ENCODE measurements at places on chromosomes 1 and 21.

DNA sequence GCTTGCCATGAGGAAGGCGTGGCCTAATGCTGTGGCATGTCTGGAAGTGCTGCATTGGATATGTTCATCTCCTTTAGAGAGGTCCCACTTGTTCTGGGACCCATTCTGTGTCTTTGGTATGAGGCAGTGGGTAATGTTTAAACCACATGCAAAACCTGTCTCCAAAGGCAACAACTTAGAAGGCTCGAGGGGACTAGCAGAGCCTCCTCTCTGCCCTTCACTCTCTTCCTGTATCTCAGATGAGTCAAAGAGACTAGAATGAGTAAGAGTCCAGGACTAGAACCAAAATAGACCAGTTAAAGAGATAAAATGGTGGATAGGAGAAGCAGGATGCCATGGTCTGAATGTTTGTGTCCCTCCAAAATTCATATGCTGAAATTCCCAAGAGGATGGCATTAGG lies 220.8 kb upstream of the KIAA0040 start:
- no peak for DNase-seq

GRCh38 chr1:205440121-205440475 lies 15.7 kb downstream of the BLACAT1 start:
- no peak for DNase-seq

- DNase-seq, result no peak
Measured at GRCh38 chr1:225873281-225873850, 8.8 kb downstream of the TMEM63A start.

GRCh38 chr21:35321322-35322200 lies 272.5 kb upstream of the RUNX1 start:
- no peak for DNase-seq

DNA sequence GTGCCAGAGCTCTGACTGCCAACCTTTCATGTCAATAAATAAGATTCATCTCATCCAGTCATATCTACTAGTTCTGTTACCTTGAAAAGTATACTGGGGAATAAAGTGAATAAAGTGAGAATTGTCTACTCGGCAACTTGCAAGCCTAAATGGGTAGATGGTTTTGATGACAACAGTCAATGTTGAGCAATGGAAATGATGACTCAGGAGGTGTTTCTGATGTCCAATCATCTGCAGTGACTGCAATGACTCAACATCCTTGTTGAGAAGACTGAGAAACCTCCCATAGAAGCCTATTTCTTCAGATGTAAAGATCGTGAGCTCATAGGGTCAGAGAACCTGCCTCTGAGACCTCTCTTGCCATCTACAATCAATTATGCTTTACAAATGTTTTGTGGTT lies 276.4 kb downstream of the SPATA17 start:
- no peak for DNase-seq

- peak; percentile 56 for DNase-seq
Measured at GRCh38 chr1:206923009-206923960, 1.5 kb upstream of the FCMR start.

- no peak for DNase-seq
Measured at GRCh38 chr1:204673909-204674649, 11.5 kb downstream of the LRRN2 start.

DNA sequence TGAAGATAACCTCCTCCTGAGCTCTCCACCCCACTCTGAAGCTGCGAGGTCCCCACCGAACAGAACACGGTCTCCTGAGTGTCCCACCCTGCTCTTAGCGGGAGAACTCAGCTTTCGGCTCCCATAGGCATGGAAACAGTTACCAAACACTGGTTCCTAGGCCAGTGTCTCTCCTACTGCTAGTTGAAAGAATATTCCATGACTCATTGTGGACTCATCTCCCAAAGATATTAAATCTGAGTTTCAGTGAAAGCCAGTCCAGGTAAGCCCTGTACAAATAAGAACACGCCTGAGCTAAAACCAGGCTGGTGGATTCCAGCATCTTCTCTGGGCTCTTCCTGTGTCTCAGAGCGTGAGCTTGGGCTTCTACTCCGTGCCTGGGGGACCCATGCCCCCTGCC lies 107.5 kb upstream of the CLDN14 start:
- no peak for DNase-seq

- DNase-seq, result no peak
Measured at GRCh38 chr1:33147997-33148314, 33.9 kb downstream of the TRIM62 start.

- no peak for DNase-seq
Measured at GRCh38 chr1:37323486-37324377, 150.6 kb upstream of the ZC3H12A start.

DNA sequence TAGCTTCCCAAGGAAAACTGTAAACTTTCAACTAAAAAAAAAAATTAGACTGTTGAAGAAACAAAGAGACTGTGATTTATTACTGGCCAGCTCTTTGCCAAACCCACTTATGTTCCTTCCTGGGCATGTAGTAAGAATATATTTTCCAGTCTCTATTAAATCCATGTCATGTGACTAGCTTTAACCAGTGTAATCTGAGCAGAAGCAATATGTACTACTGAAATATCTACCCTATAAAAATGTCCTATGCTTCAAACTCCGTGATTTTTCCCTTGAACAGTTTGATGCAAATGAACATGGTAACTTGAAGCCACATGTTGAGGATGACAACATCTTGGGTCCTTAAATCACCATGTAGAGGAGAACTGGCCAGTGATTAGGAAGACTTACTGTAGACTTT lies 144.5 kb downstream of the NTMT2 start:
- peak; percentile 31 for DNase-seq

DNA sequence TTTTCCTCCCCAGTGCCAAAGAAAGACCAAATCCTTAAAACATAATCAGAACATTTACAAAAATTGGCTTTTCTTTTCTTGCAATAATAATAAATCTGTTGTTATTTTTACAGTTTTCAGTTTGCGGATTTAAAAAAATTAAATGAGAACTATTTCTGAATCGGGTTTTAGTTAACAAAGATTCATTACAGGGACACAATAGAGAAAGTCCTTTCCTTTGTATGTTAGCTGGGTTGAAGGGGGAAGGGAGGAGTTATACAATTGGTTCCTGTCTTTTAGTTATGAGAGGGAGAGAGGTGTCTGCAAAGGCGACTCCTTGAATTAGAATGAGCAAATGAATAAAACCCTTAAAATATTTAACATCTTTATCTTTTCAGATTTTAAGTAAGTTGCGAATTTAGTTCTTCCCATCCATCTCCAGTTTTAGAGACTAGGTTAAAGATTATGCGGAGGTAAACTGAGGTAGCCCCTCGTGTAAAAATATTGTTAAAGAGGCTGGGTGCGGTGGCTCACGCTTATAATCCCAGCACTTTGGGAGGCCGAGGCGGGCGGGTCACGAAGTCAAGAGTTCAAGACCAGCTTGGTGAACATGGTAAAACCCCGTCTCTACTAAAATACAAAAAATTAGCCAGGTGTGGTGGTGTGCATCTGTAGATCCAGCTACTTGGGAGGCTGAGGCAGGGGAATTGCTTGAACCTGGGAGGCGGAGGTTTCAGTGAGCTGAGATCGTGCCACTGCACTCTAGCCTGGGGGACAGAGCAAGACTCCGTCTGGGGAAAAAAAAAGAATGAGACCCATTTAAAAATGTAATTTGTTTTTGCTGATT lies 3.9 kb downstream of the SPEN start:
- no peak for DNase-seq

DNA sequence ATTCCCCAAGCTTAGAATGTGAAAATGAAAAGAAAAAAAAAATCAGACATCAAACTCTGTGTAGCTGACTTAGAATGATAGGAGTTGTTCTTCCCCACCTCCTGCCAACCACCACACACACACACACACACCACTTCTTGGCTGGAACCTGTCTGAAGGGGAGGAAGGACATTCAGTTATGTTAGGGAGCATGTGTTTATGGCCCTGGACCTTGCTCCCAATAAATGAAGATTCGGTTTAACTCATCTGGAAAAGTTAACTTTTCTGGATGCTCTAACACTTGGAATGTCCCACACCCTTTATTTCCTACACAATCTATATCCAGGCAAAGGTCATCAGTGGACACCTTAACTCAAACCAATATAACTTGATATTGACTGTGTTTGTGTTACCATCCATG lies 112.4 kb downstream of the DAB1 start:
- DNase-seq, result no peak

- DNase-seq, result no peak
Measured at GRCh38 chr21:37032293-37032692, 25.8 kb downstream of the RIPPLY3 start.

GRCh38 chr1:153434746-153435455 lies 18.6 kb downstream of the S100A7A start:
- DNase-seq, result no peak

- DNase-seq, result no peak
Measured at GRCh38 chr1:227758366-227758765, 23.1 kb downstream of the SNAP47 start.

- peak; percentile 35 for DNase-seq
Measured at GRCh38 chr1:66182551-66183178, 351.3 kb upstream of the SGIP1 start.

GRCh38 chr1:243470502-243470901 lies 214.7 kb downstream of the SDCCAG8 start:
- no peak for DNase-seq

- peak; percentile 82 for DNase-seq
Measured at GRCh38 chr1:183807549-183808168, 2.7 kb downstream of the RGL1 start.

GRCh38 chr1:19405195-19405760 lies 80.1 kb downstream of the CAPZB start:
- peak; percentile 79 for DNase-seq

DNA sequence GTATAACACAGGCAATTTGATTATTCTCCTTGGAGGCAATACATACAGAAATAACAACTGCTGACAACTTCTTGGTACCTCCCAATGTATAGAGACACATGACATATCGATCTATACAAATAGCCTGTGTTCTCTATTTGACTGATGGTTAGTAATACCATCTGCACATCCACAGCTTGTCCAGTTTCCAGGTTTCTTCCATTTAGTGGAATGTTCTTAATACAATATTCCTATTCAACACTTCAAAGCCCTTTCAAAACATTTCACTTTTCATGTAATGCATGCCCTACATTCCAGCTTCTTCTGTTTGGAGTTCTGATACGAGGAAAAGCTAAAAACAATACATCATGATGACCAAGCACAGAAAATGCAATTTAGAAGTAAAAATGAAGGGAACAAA lies 37.0 kb upstream of the GORAB start:
- DNase-seq, result no peak

GRCh38 chr21:44942566-44942965 lies 2.7 kb downstream of the SLX9 start:
- DNase-seq, result no peak

DNA sequence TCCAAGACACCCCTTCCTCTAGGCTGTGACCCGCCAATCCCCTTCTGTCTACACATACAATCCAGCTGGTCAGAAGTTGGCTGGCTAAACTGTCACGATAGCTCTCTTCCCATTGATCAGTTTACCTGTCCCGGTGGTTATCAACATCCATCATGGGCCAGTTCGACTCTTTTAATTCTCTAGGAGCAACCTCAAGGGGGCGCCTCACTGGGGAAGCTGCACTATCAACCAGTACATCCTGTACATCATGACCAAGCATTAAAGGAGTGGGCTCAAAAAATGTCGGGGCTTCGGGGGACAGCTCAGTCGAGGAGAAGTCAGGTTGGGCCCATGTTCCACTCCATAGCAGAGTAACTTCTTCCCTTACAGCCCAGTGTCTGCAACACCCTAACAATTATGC lies 53.2 kb upstream of the B3GALNT2 start:
- DNase-seq, result no peak

DNA sequence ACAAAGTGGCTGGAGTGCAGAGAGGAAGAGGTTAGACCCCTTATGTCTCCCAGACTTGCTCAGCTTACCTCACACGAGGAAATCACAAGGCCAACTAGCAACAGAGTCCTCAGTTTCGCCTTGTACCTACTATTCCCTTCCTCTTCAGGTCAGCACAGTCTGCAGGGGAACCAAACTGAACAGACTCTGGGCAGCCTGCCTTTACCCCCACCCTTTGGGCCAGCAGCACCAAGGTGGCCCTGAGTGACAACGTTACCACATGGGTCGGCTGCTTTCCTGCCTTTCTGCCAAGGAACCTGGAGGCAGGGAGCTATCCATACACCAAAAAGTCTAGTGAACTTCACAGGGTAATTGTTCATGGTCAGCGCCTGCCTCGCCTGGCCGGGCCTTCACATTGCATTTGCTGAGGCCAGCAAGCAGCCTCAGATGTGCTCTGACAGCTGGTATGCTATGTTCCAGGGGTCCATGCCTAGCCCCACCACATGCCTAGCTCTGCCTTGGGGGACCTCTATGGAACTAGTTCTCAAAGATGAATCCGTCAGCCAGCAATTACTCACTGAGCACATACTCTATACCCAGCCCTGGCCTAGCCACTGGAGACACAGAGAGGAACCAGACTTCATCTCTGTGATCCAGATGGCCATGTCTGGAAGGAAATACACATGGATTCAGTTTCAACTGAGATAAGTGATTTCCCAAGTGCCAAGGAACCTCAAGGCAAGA lies 69.6 kb downstream of the DMAP1 start:
- DNase-seq, result no peak

- peak; percentile 74 for DNase-seq
Measured at GRCh38 chr1:109167001-109167506, 46.7 kb upstream of the SARS1 start.

- peak; percentile 48 for DNase-seq
Measured at GRCh38 chr1:59015708-59016107, 231.9 kb upstream of the JUN start.

DNA sequence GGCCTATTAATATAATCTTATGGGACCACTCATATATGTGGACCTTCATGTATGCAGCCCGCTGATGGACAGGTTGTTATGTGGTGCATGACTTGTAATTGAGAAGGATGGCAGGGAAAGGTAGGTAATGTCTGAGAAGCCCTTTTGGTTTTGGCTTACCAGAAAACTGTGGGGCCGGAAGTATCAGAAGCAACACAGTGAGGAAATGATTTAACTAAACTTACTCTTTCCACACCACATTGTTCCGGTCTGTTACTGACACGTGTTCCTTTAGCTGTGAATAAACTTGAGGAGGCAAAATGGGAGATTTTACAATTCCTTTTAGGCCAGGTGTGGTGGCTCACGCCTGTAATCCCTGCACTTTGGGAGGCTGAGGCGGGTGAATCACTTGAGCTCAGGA lies 32.4 kb downstream of the KIF1B start:
- no peak for DNase-seq

DNA sequence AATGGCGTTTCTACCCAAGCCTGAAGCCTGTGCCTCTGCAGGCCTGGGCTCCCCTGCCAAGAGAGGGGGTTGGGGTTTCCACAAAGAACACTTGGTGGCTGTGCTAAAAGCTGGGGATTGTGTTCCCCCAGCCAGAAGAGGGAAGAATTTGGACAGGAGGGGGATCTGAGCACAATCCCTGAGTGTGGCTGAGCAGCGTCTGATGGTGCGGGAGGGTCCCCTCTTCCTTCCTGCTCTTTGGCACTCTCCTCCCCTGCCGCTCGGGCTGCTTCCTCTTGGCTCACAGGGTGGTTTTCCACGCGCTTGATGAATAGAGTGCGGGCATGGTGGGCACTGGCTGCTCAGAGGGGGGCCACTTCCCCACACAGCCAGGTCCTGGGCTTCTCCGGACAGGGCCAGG lies 3.7 kb downstream of the GPR37L1 start:
- DNase-seq, result peak; percentile 36

Measured in muscle of leg (tissue), 16 donors.